ENCODE measurements at places on chromosomes 4 and X.

GRCh38 chr4:185278716-185279115, 69.3 kb downstream of the SNX25 start:
- H3K4me1 ChIP-seq = no peaks in the 10 kb centered on the region
- H3K27ac ChIP-seq = no peak overlapping the region
- no peaks in the 10 kb centered on the region for H3K27me3 ChIP-seq
- DNase-seq = no peak
- no peaks in the 10 kb centered on the region for H3K36me3 ChIP-seq

DNA sequence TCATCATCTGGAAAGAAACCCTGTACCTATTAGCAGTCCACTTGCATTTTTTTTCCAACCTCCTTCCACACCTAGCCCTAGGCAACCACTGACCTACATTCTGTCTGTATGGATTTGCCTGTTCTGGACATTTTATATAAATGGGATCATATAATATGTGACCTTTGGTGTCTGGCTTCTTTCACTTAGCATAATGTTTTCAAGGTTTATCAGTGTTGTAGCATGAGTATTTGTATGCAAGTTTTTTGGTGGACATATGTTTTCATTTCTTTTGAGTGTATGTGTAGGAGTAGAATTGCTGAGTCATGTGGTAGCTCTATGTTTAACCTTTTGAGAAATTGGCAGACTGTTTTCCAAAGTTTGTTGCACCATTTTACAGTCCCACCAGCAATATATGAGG, 198.6 kb downstream of the CEP135 start:
- H3K4me1 ChIP-seq = 0 out of 2 replicates have a peak, but pooled peaks cover 2% of the 10 kb centered on the region
- H3K27me3 ChIP-seq = no peaks in the 10 kb centered on the region
- no peaks in the 10 kb centered on the region for H3K36me3 ChIP-seq
- DNase-seq = no peak

DNA sequence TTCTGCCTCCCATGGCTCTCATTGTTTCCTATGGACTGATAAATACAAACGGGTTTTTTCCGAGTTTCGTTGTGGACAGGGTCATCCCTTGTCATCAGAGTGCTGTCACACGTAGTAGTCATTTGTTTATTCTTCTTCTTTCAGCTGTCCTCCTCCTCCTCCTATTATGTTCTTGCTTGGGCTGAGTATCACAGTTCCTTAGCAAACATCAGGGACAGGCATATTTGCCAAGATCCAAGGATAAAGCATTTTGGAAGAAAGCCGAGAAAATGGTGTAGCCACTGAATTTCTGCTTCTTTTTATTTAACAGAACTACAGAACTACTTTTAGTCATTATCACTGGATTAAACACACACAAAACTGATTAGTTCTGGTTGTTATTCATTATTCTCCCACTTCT, 167.9 kb downstream of the MAML3 start:
- no peaks in the 10 kb centered on the region for H3K36me3 ChIP-seq
- H3K27me3 ChIP-seq = no peaks in the 10 kb centered on the region
- H3K27ac ChIP-seq = no peak overlapping the region
- H3K4me3 ChIP-seq = no peak overlapping the region

DNA sequence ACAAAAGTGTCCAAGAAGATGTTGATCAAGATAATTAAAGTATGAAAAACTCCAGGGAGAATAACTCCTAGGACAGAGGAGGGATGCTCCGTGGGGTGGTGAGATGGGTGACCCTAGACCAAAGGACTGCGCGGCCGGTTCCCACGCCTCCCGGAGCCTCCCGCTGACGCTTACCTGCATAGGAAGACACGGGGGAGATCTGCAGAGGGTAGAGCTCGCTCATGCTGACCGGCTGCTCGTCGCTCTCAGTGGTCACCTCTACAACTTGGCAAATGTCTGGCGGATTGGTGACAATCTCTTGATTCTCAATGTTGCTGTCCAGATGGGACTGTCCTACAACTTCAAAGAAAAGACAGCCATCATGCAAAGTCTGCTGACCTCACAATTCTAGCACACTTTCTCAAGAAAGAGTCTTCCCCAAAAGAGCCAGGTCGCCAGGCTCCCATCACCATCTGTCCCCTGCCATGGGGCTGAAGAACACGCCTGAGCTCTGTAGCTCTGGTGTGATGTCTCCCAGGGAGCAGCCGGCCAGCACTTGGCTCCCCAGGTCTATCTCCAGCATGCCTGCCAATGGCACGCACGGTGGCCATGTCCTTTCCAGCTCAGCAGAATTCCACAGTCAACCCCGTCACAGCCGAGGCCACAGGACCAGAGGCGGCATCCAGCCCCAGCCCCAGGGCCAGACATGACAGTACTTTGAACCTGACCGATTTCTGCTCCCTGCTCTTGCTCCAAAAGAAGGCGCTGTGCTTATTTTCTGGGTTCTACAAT, 75.4 kb downstream of the IRF2 start:
- no peaks in the 10 kb centered on the region for H3K27me3 ChIP-seq
- no peak overlapping the region for H3K27ac ChIP-seq
- peaks cover 3% of the 10 kb centered on the region for H3K36me3 ChIP-seq
- H3K4me1 ChIP-seq = peaks cover 30% of the 10 kb centered on the region
